NCI-H510A treated with DMSO at 0.1 percent for 48 hours (cell line): ENCODE measurements at places on chromosomes 4 and X.

- DNase-seq, result no peak
Observed at GRCh38 chr4:145348291-145348690, 133.4 kb upstream of the SMAD1 start.

- no peak for DNase-seq
Observed at GRCh38 chr4:71564775-71565174, 219.1 kb downstream of the GC start.

- DNase-seq, result no peak
Observed at GRCh38 chrX:119971184-119971583, 27.6 kb upstream of the NKAP start.

- DNase-seq, result no peak
Observed at GRCh38 chr4:35066406-35066805, 1177.9 kb downstream of the ARAP2 start.

GRCh38 chr4:114226179-114226578 is 246.7 kb upstream of the ARSJ start:
- no peak for DNase-seq

GRCh38 chr4:126568652-126569570 is 1063.8 kb upstream of the INTU start:
- DNase-seq, result no peak

DNA sequence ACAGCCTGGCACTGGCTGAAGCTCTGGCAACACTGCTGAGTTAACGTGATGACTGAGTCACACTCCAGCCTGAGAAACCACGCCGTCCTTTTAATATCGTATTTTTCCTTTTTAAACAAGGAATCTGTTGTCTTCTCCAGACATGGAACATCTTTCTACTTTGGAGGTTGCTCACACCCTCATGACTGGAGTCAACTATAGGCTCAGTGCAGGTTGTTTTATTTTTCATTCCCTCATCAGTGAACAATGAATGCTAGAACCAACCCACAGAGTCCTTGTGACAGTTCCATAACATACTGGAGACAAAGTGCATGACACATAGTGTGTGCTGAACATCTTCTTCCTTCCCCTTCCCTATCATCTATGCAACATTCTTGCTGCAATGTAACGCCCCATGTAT is 76.8 kb upstream of the CPEB2 start:
- DNase-seq, result no peak

DNA sequence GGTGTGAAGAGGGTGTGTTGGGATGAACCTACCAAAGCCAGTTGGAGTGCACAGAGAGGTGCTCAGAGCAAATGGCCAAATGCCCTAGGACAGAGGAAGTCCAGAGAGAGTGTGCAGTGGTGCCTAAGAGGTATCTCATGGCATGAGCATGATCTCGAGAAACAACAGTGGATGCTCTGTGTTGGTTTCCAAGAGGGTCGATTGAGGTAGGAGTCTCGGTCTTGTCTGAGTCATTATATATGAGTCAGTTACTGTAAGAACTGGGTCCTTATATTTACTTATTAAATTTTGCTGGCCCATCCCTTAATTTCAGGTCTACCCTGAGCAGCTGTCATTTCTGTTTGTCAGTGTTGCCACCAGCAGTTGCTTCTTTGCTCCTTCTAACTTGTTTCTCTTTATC is 86.6 kb upstream of the TMEM150C start:
- DNase-seq, result no peak

DNA sequence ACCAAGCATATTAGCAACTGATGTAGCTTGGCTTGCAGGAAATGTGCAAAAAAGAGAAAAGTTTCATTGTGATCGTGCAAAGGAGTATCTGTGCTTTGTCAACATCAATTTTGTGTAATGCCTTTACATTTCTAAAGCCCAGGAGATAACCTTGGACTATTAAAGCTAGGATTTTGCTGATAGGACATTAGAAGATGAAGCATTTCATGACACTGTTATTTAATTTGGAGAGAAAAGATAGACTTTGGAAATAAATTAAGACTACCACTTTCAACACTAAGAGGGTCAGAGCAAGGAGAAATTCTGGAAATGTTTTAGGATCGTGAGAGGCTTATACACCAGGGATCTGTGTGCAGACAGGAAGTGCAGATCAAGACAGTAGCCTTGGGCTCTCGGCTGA is 120.6 kb upstream of the MID1 start:
- DNase-seq, result no peak
